ENCODE measurements at places on chromosomes 4 and X. TPM values are rescaled to one million over a fixed set of nuclear protein-coding genes. Genes with fewer than 3 reads are reported as not detected.

The TMPRSS11F gene
- not detected for total RNA-seq

The IL21 gene
- total RNA-seq, result 0.20 TPM

The ADH1C gene
- not detected for total RNA-seq

The PABPC1L2B gene
- total RNA-seq, result not detected

The TEX13C gene
- not detected for total RNA-seq

The ARX gene
- total RNA-seq, result not detected
